ENCODE measurements at places on chromosomes 2 and 18. TPM values are rescaled to one million over a fixed set of nuclear protein-coding genes. Genes with fewer than 3 reads are reported as not detected.

RGPD4 gene
- 0.19 TPM for total RNA-seq

RESP18 gene
- not detected for total RNA-seq

CFAP65 gene
- not detected for total RNA-seq

KIAA2012 gene
- not detected for total RNA-seq

KCNG2 gene
- total RNA-seq = 0.32 TPM

SCG2 gene
- 0.97 TPM for total RNA-seq

GULP1 gene
- total RNA-seq = 5.1 TPM

RUFY4 gene
- total RNA-seq = not detected

CCDC68 gene
- total RNA-seq = 4.1 TPM

IHH gene
- not detected for total RNA-seq

ATP6V1C2 gene
- 0.24 TPM for total RNA-seq

TFCP2L1 gene
- 0.03 TPM for total RNA-seq

HOXD1 gene
- 0.59 TPM for total RNA-seq

BOLA3 gene
- 69.5 TPM for total RNA-seq

CCBE1 gene
- 0.05 TPM for total RNA-seq
